ENCODE measurements at places on chromosomes 1 and 21.
A peak's percentile ranks its signal among the peaks of the same experiment; 100 is the strongest.

DNA sequence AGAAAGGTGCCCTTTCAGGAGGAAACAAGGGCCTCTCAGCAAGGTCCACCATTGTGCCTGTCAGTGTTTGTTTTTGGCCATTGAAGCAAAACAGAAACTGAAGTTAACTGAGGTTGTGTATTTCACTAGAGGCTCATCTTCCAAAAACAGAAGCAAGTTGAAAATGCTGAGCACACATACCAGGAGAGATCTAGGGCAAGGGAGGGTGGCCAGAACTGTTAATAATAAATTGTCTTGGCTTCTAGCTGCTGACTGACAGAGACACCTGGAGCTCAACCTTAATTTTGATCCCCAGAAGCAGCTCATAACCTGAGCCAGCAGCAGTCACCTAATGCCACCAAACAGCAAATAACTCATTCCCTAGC lies 5.2 kb downstream of the AGMAT start:
- no peak for DNase-seq

- DNase-seq, result no peak
These were observed 59.1 kb downstream of the NME7 start for GRCh38 chr1:169308313-169309039.

- no peak for DNase-seq
These were observed 63.7 kb downstream of the AJAP1 start for GRCh38 chr1:4718071-4718470.

DNA sequence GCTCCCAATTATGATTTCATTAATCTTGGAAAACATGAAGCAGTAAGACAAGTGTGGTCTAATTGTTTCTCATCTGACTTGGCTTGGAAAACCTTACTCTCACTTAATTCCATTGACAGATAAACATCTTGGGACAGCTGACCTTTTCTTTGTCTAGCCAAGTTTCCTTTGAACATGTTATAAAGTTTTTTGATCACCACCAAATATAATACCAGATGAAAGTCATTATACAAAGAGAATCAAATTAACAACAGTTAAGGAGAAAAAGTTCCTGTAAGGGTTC lies 50.2 kb downstream of the ALG14 start:
- DNase-seq, result no peak

DNA sequence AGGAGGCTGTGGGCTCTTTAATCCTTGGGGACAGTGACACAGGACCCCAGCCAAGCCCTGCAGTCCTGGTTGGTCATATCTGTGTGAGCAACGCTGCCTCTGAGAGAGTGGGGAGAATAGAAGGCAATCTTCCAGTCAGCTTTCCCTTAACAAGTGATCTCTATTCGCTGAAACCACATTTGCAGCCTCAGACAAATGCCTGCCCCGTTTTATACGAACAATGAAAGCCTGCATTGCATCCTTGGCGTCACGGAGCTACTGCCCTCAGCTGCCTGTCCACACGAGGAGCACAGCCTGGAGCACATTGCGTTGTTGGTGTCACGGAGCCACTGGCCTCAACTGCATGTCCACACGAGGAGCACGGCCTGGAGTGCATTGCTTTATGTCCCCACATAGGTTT lies 150.2 kb upstream of the ARHGEF16 start:
- DNase-seq, result no peak

GRCh38 chr1:103783944-103784377 lies 34.3 kb downstream of the AMY1C start:
- no peak for DNase-seq

DNA sequence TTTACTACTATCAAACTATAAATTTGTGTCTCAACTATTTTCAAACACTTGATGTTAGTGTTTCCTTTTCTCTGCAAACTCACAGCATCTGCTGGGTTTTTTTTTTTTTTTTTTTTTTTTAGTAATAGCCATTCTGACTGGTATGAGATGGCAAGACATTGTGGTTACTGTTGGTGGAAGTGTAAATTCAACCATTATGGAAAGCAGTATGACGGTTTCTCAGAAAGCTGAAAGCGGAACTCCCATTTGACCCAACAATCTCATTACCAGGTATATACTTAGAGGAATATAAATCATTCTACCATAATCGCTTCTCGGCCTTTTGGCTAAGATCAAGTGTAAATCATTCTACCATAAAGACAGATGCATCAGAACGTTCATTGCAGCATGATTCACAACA lies 608.3 kb upstream of the ZP4 start:
- DNase-seq, result no peak

GRCh38 chr1:203776636-203777035 lies 11.7 kb downstream of the LAX1 start:
- no peak for DNase-seq

DNA sequence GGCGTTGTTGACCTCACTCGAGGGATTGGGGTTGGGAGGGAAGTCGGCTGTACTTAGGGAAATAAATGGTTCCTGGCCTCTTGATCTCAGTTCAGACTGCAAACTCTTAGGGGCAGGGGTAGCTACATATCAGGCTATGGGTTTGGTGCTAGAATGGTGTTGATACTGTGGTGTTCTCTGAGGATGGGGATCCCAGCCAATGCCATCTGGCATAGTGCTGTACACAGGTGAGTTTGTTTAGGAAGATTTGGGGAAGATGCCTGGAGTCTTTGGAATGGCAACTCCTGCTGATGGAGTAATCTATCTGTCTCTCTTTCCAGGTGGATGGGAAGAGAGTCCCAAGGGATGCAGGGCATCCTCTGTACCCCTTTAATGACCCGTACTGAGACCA lies 14.3 kb upstream of the NASP start:
- no peak for DNase-seq

- DNase-seq, result no peak
These were observed 18.0 kb downstream of the UMODL1 start for GRCh38 chr21:42089093-42089631.

GRCh38 chr1:218965821-218966220 lies 207.9 kb upstream of the LYPLAL1 start:
- DNase-seq, result no peak

GRCh38 chr1:108591466-108591865 lies 31.6 kb downstream of the EEIG2 start:
- DNase-seq, result no peak

DNA sequence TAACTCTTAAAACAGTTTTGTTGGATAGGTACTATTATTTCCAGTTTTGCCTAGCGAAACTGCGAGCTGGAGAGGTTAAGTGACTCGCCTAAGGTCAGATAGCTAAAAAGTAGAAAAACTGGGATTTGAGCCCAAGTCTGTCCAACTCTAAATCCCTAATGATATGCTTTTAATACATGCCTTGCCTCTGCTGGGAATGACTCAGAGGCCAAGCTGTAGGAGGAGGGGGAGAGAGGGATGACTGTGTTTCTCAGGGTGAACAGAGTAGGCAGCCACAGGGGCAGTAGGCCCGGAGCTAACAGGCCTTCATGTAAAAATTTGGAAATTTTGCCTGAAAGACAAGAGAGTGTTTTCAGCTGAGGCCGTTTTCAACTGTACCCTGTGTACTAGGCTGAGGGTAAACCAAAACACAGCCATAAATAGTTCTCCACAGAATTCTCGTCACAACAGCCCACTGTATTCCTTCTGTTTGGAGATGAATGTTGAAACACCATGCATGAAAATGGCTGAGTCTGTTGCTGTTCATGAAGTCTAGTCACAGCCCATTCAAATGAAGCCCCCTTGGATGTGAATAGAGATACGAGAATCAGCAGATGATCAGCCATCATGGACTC lies 107.5 kb upstream of the HOOK1 start:
- DNase-seq, result no peak

- DNase-seq, result no peak
These were observed 10.6 kb upstream of the DIP2A start for GRCh38 chr21:46448108-46448507.

DNA sequence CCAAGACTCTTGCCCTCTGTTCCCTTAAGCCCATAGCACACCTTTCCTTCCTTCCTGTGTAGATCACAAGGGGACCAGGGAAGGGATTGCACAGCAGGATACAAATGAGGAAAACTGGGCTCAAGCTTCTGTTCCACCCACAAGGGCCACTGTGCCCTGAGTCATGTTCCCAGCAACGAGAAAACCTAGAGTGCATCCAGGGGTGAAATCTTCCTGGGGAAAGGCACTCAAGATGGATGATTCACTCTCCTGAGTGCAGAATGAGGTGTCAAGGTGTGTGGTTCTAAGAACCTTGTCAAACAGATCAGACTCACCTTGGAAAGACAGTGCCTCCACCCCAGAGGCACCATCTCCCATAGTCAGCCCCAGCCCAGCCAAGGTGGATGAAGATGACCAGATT lies 40.7 kb upstream of the EYA3 start:
- no peak for DNase-seq

DNA sequence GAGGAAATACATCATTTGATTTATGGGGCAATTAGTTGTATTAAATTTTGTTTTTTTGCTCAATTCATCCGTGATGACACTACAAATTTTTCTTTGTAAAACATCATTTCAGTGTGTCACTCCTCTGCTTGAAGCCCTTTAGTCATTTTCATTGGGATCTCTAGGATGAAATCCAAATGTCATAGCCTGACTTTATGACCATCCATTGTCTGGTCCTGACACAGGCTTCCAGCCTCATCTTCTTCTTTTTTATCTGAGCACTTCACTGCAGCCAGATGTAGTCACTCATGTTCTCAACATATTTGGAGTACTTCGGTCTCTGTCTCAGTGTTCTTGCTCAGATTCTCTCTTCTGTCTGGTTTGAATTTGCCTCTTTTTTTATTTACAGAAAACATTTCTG lies 173.1 kb downstream of the HMCN1 start:
- DNase-seq, result no peak

GRCh38 chr1:94531664-94532063 lies 9.9 kb downstream of the F3 start:
- DNase-seq, result no peak

GRCh38 chr1:160397651-160398050 lies 2.7 kb upstream of the VANGL2 start:
- DNase-seq, result no peak

DNA sequence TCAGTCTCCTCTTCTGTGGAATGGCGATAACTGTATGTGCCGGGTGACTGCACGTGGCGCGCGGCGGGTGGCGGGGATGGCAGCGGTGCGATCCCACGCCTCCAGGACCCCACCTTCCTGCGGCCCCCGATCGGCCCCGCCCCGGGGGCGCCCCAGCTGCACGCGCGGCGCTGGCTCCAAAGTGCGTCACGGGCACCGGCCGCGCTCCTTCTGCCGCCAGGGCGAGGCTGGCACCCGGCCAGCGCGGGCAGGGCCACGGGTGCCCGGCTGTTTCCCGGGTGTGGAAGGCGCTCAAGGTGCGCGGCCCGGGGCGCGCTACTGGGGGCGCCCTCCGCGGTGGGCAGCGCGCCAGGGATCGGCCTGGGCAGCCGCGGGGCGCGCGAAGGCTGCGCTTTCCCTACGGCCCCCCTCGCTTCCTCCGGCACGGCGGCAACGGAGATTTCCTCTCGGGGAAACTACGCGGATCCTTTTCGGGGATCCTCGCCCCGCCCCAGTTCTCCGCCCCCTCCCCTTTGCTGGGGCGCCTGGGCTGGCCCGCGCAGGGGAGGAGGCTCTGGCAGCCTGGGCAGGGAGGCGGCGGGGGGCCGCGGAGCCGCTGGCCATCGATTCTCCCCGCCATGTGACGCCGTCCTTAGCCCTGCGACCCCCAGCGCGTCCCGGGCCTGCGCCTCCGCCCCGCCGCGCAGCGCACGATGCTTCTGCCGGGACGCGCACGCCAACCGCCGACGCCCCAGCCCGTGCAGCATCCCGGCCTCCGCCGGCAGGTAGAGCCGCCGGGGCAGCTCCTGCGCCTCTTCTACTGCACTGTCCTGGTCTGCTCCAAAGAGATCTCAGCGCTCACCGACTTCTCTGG lies at the start of gene EVA1C:
Gene EVA1C, plus strand, starts transcription at position 545 of the 853 bp plus-strand sequence. Its CDS starts 148 bp downstream, at position 693.
- DNase-seq, result peak; percentile 59

- DNase-seq, result no peak
These were observed 1.2 kb downstream of the LRP8 start for GRCh38 chr1:53326598-53327181.

- DNase-seq, result no peak
These were observed 6.7 kb upstream of the SEC16B start for GRCh38 chr1:177976596-177976995.

- no peak for DNase-seq
These were observed 8.7 kb downstream of the TFF3 start for GRCh38 chr21:42306366-42307035.

GRCh38 chr1:170096806-170097340 lies 22.4 kb upstream of the KIFAP3 start:
- DNase-seq, result no peak

- DNase-seq, result no peak
These were observed 19.4 kb downstream of the PGM1 start for GRCh38 chr1:63612564-63612963.

DNA sequence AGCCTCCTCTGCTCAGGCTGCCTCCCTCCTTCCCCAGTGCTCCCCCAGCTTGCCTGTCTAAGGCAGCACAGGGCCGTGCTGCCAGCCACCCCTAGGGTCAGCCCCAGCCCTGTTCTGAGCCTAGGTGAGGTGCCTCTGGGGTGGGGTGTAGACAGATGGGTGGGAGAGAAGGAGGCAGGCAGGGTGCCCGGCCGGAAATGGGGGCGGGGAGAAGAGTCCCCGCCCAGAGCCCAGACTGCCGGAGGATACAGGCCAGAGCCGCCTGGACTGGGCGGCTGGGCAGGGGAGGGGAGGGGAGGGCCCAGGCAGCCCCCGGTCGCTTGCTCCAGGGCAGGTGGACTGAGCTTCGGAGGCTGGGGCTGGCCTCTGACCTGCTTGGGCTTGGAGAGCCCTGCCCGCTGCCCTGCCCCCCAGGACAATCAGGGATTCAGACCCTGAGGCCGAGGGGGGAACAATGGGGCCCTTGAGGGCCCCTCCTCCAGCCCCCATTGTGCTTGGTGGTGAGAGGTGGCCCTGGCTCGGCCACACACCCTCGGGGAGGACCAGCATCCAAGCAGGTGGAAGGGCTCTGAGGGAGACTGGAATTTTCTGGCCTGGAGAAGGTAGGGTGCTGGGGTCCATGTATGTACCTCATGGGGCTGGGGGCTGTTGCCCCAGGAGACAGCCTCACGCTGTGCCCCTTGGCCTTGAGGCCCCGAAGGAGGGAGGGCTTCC lies at the start of gene GJC2:
Gene GJC2, plus strand, starts transcription at position 525 of the 714 bp plus-strand sequence. CDS start 7,829 bp downstream, outside the sequence.
- no peak for DNase-seq

DNA sequence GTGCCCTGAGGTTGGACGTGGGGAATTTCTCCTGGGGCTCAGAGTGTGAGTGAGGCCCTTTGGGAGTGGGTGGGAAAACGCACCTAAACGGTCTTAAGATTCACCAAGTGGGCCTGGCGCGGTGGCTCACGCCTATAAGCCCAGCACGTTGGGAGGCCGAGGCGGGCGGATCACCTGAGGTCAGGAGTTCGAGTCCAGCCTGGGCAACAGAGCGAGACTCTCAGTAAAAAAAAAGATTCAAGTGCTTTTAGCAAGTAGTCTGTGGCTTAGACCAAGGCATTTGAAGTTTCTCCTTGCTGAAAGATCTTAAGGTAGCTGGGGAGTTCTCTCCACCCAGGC lies 1.4 kb downstream of the RPS8 start:
- DNase-seq, result no peak

DNA sequence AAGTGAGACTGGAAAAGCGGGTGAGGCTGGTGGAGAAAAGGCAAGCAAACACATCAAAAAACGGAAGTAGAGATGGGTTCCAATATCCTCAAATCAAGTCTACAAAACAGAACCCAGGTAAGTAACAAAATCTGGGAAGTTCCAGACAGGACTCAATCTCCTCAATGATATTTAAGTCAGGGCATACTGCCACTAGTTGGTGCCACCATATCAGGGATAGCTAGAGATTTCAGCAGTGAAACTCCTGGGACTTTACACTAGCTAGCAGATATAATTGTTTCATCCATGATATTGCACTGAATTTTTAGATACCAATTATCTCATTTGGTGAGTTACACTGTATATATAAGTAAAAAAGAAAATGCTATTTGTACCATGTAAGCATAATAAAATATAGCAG lies 52.0 kb downstream of the EYA3 start:
- no peak for DNase-seq
